ENCODE measurements at places on chromosomes 11 and 22.

DNA sequence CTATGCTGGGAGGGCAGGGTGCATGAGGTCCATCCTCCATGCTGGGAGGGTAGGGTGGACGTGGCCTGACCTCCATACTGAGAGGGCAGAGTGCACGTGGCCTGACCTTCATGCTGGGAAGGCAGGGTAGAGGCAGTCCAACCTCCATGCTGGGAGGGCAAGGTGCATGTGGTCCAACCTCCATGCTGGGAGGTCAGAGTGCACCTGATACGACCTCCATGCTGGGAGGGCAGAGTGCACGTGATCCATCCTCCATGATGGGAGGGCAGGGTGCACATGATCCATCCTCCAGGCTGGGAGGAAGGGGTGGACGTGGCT lies 622.2 kb downstream of the BRD1 start:
- no peak for DNase-seq

GRCh38 chr11:80146232-80146631 lies 705.4 kb upstream of the TENM4 start:
- DNase-seq = no peak

GRCh38 chr11:73074319-73074718 lies 67.8 kb downstream of the FCHSD2 start:
- no peak for DNase-seq

DNA sequence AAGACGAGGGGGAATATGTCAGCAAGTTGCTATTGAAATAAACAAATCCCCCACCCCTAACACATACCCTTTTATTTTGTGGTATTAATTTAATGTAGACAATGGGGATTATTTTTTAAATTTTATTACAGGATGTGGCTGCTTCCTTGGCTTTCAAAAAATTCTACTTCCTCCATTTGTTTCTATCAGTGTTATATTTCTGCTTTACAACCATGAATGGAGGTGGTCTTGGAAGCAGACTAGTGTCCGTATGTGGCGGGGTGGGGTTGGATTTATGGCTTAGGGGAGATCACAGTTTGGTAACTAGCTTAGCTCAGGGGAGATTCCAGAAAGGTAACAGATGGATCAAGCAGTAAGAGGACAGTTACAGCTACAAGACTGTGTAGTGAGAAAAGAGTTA lies 39.3 kb upstream of the PICALM start:
- no peak for DNase-seq

DNA sequence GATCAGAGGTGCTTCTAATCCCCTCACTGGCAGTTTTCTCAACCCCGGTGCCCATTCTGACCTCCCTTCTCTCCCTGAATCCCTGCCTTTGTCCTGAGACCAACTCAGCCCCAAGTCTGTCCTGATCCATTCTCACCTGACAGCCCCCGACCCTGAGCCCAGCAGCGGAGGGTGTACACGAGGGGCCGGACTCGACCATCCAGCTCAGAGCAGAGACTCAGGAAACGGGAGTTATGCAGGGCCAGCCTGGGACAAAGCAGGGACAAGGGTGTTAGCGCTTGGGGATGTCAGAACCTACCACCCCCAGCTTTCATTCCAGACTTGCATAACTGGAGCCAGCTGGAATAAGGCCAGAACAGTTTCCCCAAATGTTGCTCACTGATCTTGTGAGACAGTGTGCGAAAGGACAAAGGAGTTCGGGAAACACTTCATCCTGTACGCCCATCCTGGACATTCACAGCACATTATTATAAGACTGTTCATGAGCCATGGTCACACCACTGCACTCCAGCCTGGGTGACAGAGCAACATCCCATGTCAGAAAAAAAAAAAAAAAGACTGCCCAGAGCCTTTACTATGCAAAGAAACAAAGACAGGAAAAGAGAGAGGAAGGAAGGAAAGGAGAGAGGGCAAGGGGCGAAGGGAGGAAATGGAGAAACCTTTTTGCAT lies 3.5 kb upstream of the EEF1G start:
- no peak for DNase-seq

DNA sequence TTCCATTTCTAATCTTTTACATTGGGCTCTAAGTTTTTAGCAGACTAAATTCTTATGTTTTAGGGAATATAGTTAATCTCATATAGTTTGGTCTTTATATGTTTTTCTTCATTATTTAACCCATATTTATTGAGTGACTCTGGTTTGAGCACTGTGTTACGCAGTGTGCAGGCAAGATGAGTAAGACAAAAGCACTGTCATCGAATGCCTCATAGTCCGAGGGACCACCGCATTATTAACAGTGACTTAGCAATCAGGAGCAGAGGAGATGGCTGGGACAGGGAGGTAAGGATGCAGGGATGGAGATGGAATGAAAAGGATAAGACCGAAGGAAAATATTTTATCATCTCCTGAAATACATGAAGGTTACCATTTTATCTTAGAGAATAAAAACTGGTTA lies 65.2 kb upstream of the CTSC start:
- no peak for DNase-seq

GRCh38 chr22:48147831-48148230 lies 1385.4 kb downstream of the TBC1D22A start:
- no peak for DNase-seq

- no peak for DNase-seq
Observed at GRCh38 chr22:38320605-38321402, 3.6 kb upstream of the CSNK1E start.

DNA sequence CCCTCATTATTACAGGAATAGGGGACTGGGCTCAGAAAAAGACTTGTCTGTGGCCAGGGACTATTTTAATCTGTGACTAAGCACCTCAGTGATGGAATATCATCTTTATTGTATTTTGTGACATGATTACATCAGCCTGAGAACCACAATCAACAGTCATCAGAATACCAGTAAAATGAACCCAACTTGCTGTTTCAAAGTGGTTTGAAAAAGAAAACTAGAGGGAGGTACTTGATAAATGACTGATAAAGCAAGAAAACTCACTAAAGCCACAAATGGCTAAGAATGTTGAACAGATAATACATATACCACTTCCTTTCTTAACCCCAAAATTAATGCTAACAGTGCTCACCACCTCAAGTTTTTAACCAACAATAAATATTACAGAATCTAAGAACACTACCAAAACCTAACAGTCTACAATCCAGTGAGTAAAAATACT lies 155.7 kb downstream of the ATG16L2 start:
- no peak for DNase-seq

DNA sequence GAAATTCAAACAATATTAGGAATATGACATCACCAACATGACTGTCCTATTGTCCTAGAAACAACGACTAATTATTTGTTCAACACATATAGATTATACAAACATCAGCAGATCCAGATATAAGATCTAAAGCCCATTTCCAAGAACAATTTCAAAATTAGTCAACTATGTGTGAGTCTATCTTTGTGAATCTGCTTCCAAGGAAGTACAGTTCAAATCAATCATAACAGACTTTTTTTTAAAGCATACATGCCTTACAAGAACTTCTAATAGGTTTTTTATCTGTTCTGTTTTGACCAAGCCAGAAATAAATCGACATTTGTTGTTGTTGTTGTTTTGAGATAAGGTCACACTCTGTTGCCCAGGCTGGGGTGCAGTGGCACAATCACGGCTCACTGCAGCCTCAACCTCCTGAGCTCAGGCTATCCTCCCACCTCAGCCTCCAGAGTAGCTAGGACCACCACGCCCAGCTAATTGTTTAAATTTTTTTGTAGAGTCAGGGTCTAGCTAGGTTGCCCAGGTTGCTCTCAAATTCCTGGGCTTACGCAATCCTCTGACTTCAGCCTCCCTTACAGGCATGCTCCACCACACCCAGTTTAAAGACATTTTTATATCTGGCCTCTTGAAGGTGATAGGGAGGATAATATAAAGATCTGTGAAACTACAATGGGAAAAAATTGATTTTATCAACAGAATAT lies 54.8 kb downstream of the DENND5A start:
- no peak for DNase-seq

- DNase-seq = no peak
Observed at GRCh38 chr22:42773167-42773566, 52.5 kb upstream of the A4GALT start.

- DNase-seq = peak; percentile 62
Observed at GRCh38 chr11:108115500-108116140, 5.7 kb upstream of the ACAT1 start.

GRCh38 chr11:32012049-32012448 lies 78.8 kb upstream of the RCN1 start:
- DNase-seq = no peak

GRCh38 chr11:63621071-63621470 lies 6.8 kb upstream of the PLAAT3 start:
- no peak for DNase-seq

- DNase-seq = no peak
Observed at GRCh38 chr11:19642185-19643158, 70.2 kb upstream of the NAV2 start.

DNA sequence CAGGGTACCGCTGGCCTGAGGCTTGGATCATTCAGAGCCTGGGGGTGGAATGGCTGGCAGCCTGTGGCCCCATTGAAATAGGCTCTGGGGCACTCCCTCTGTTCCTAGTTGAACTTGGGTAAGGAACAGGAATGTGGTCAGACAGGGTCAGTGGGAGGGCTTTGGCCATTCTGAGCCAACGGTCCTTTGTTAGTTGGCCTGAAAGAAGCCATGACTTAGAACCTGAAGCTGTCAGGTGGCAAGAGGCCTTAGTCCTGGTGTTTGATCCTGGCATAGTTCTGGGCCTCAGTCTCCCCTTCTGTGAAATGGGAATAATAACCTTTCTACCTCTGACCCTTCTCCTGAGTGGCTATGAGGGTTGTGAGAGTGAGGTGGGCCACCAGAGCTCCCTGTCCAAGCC lies 8.3 kb downstream of the PGAP2 start:
- DNase-seq = no peak

DNA sequence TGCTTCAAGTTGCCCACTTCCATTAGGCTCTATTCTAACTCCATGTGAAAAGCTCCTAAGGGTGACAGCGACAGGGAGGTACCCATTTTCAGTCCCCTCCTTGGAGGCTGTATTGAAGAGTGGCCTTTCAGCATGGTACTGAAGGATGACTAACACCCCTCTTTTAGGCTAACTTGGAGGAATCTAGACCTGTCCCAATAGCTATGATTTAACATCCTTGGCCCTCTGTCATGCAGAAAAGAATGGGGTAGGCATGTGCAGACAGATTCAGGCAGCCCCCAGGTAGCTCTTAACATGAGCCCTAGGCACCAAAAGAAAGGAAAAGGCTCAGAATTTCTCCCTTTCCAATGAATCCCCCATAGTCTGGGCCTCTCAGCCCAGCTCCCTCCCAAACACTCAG lies 89.3 kb upstream of the AMOTL1 start:
- no peak for DNase-seq

GRCh38 chr11:21472261-21472660 lies 720.6 kb upstream of the ANO5 start:
- no peak for DNase-seq

- no peak for DNase-seq
Observed at GRCh38 chr11:126997196-126997595, 3.4 kb downstream of the KIRREL3 start.

- no peak for DNase-seq
Observed at GRCh38 chr11:87422566-87422965, 384.8 kb downstream of the TMEM135 start.

GRCh38 chr11:48066881-48067800 lies 86.8 kb downstream of the PTPRJ start:
- DNase-seq = peak; percentile 67

DNA sequence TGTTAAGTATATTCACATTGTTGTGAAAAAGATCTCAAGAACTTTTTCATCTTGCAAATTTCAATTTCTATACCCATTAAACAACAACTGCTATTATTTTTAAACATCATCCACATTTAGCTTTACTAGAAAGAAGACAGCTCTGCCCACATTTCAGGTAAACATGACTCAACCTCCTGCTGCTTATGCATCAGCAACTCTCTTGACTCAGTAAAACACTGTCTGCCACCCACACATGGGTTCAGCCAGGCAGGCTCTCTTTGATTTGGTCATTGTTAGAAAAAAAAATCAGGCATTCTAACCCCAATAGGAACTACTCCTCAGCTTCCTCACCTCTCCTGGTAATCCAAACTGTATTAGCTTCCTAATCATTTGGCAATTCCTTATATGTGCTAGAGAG lies 5.1 kb upstream of the ENDOD1 start:
- no peak for DNase-seq

- no peak for DNase-seq
Observed at GRCh38 chr11:45045683-45046471, 95.2 kb upstream of the TP53I11 start.

GRCh38 chr11:35272391-35272902 lies 133.5 kb downstream of the CD44 start:
- DNase-seq = no peak

DNA sequence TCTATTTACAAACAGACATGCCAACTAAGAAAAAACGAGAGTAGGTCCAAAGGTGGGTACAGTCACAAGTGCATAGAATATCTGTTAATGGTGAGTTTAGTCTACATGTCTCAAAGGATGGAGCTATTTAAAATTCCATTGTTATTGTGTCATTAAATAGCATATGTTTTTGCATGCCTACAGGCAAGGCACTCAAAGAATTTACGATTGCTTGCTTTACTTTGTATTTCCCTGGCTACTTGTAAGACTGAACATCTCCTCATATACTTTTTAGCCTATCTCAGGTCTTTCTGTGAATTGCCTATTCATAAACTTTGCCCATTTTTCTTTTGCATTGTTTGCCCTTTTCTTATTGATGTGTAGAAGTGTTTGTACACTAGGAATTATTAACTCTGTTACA lies 39.7 kb downstream of the DEUP1 start:
- DNase-seq = no peak

DNA sequence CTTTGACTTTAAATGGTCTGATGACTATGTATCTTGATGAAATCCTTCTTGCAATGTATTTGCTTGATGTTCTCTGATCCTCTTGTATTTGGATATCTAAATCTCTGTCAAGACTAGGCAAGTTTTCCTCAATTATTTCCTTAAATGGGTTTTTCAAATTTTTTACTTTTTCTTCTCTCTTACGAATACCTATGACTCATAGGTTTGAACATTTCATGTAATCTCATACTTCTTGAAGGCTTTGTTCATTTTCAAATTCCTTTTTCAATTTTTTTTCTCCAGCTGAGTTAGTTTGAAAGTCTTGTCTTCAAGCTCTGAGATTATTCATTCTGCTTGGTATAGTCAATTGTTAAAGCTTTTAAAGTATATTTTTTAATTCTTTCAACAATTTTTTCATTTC lies 13.1 kb downstream of the OR10W1 start:
- DNase-seq = no peak

GRCh38 chr22:27614650-27615007 lies 186.9 kb downstream of the MN1 start:
- DNase-seq = no peak

DNA sequence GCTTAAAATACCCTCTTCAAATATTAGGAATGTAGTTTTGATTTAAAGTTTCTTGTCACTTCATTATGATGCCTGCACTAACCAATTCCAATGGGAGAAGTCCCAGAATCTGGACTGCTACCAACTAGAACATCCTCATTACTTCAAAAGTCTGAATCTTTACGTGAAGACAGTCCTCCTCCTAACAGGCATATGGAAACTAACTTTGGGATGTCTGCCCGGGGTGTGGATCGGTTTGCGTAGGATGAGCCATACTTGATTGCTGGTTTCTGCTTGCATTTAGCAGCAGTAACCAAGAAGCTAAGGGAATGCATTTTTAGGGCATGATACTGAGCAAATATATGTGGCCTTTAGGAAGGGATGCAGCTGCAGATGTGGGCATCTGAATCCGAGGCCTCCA lies 177.1 kb downstream of the LRRC4C start:
- peak; percentile 2 for DNase-seq
